ENCODE measurements at places on chromosomes 5 and 9.
A peak's percentile ranks its signal among the peaks of the same experiment; 100 is the strongest.

DNA sequence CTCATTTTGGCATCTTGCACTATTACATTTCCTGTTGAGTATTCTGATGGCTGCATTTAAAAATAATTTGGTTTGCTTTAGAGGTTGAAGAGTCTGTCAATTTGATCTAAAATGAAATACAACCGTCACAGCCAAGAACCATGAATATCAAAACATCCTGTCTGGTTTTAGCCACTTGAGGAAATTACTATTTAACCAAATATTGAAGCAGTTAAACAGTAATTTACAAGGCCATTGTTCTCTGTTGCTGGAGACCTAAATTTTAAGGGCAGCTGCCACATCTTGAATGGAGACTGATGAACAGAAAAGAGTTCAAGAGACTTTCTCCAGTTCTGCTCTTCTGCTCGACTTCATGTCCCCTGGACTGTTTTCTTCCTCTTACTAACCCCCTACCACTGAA is 549.4 kb downstream of the LRRC70 start:
- DNase-seq, result no peak

GRCh38 chr5:145499483-145499882 is 335.7 kb downstream of the PRELID2 start:
- no peak for DNase-seq

- no peak for DNase-seq
Measured at GRCh38 chr5:112616812-112617547, 120.7 kb upstream of the APC start.

GRCh38 chr9:125374443-125375309 is 113.0 kb downstream of the GAPVD1 start:
- DNase-seq, result peak; percentile 46

DNA sequence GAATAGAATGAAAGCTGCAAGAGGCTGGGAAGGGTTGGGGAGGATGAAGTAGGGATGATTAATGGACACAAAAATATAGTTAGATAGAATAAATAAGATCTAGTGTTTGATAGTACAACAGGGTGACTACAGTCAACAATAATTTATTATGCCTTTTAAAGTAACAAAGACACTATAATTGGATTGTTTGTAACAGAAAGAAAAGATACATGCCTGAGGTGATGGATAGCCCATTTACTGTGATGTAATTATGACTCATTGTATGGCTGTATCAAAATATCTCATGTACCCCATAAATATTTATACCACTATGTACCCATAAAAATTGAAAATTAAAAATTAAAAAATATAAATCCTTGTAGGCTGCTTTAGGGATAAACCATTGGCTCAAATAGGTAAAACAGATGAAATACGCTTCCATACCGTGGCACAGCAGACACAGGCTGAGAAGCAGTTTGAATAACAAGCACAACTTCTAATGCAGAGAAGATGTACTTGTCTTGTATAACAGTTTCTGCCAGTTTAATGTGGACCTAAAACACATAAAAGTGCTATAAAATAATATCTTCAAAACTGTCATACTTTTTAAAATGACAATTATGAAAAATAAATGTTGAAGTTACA is 34.9 kb downstream of the APBA1 start:
- DNase-seq, result no peak

- no peak for DNase-seq
Measured at GRCh38 chr9:130382636-130383349, 62.0 kb upstream of the ASS1 start.

DNA sequence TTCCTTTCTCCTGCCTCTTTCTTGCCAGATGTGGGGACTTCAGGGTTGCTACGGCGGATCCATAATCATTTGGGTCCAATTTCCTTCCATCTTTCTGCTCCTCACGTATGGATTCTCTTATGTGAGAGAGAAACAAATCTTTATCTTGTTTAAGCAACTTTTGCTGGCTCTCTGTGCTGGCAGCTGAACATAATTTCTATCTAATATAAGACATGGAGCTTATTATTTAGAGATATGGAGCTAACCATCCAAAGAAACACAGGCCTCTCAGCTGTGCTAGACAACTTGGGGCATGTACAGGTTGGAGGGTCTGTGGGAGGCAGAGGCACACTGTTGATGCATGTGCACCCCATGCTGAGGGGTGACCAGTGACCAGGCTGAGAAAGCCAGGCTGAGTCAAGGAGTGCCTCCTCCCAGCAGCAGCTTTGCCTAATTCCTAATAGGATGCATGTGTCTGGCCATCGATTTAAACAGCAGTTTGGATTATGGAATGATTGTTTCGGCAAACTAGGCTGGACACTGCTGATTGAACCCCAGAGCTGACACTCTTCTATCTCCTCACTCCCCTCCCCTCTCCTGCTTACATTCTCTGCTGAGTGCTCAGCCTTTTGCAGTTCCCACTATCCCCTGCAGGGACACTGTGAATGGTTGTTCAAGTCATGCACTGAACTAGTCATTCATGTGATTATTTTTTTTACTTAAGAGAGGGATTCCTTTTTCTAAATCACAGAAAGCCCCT is 195.8 kb downstream of the ERCC6L2 start:
- no peak for DNase-seq

- DNase-seq, result no peak
Measured at GRCh38 chr9:21782205-21782604, 20.2 kb upstream of the MTAP start.

- no peak for DNase-seq
Measured at GRCh38 chr9:124267271-124267807, 9.6 kb downstream of the NEK6 start.

DNA sequence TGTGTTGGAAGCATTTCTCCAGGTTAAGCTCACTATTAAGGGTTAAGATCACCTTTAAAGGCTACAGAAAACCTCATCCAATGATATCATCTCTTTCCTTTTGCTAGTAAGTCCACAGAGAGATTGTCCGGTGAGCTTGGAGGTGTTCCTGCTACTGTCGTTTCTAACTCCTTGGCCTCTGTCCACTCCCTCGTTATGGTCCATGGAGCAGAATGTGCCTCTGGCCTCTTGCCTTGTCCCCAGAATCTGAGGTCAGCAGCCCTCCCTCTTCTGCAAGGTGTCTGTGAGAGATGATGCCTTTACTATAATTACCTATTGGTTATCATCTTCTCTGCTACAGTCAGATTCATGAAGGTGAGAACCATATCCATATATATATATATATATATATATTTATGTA is 15.0 kb downstream of the ORM2 start:
- DNase-seq, result no peak

- no peak for DNase-seq
Measured at GRCh38 chr9:124198331-124198730, 59.4 kb upstream of the NEK6 start.

DNA sequence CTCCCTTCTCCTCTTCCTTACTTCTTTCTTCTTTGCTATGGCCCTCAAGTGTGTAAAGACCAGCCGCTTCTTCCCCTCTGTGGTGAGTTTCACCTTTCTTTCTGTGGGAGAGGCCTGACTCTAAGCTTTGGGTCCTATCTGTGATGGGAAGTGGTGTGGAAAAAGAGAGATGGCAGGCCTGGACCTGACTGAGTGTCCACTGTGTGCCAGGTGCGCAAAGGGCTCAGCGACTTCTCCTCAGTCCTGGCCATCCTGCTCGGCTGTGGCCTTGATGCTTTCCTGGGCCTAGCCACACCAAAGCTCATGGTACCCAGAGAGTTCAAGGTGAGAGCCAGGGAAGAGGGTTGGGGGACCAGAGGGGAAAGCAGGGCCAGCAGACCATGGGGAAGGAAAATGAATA is 5.9 kb downstream of the SLC4A9 start:
- no peak for DNase-seq

DNA sequence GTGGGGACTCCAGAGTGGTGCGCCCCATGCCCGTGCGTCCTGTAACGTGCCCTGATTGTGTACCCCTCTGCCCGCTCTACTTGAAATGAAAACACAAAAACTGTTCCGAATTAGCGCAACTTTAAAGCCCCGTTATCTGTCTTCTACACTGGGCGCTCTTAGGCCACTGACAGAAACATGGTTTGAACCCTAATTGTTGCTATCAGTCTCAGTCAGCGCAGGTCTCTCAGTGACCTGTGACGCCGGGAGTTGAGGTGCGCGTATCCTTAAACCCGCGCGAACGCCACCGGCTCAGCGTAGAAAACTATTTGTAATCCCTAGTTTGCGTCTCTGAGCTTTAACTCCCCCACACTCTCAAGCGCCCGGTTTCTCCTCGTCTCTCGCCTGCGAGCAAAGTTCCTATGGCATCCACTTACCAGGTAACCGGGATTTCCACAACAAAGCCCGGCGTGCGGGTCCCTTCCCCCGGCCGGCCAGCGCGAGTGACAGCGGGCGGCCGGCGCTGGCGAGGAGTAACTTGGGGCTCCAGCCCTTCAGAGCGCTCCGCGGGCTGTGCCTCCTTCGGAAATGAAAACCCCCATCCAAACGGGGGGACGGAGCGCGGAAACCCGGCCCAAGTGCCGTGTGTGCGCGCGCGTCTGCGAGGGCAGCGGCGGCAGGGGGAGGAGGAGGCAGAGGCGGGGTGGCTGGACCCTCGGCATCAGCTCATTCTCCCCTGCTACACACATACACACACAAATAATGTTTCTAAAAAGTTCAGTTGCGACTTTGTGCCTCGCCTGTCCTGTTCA is 668 bp downstream of the GLIS3 start:
- no peak for DNase-seq

DNA sequence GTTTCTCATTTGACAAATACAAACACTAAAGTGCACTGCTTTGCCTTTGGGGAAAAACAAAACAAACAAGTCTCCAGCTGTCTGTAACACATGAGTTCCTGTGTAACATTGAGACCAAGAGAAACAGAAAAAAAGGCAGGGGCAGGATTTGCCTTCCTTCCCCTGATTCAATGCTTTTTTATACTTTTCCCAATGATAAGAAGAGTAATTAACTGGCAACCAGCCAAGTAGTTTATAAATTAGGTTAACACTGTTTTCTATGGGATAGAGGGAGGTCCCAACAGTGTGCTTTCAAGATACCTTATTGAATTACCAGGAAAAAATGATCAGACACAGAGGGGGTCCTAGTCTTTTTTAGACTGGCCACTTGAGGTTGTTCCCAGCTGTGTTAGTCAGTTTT is 346.8 kb downstream of the TRIM36 start:
- DNase-seq, result no peak

DNA sequence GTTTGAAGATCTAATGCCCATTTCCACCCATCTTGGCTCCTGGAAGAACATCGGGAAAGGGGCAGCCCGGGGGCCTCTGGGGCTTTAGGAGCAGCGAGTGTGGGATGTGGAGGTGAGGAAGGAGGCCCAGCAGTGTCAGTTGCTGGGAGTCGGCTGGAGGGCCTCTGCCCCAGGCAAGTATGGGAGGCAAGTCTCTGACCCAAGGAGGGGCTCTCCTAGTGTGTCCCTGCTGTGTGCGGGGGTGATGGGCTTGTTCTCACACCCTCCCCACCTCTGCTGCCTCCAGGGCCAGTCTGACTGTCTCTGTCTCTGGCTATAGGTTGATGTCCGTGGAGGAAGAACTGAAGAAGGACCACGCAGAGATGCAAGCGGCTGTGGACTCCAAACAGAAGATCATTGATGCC is 129.7 kb downstream of the DAB2IP start:
- no peak for DNase-seq

GRCh38 chr5:164207646-164208045 is 702.2 kb downstream of the MAT2B start:
- no peak for DNase-seq

DNA sequence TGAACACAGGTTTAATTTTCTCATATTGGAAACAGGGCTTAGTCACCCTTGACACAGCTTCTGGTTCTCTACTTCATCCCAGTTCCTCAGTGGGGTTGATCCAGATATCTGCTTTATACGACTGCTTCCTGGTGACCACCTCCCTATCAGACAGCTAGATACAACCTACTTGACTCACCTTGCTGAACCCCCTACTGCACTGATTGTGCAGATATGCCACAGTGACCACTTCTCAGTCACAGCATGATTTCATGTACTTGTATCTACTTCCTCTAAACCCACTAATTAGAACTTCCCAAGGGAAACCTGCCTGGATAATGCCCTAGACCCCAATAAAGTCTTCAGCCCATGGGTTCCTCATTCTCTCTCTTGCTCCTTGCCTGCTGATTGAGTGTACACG is 18.4 kb upstream of the RFK start:
- no peak for DNase-seq

DNA sequence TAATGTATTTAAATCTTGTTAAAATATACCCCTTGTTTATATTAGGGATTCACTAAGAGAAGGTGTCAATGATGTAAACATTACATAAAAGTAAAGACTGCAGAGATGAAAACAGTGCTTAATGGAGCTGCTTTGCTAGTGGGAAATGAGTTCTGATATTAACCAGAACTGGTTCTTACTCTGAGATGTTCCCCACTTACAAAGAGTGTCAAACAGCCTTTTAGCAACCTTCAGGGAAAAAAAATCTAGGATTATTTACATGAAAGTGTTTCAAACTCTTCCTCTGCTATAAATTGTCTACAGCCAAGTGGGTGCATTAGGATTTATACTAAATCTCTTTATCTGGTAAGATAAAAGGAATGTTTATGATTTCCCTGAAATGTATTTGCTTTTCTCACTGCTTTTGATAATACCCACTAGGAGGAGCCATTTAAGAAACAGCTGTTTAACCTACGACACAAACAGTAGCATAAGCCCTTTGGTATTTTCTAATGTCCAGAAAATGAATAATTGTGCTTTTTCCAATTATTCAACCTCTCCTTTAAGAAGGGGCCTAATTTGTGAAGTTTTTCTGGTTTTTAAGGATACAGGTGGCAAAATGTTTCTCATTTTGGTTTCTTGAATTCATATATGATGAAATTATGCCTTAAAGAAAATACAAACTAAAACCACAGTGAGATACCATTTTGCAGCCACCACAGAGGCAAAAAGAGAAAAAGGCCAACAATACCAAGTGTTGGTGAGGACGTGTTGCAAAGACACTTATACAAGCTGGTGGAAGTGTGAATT is 186.3 kb downstream of the TLE4 start:
- DNase-seq, result no peak

GRCh38 chr9:34991607-34992375 is 2.2 kb downstream of the DNAJB5 start:
- no peak for DNase-seq

DNA sequence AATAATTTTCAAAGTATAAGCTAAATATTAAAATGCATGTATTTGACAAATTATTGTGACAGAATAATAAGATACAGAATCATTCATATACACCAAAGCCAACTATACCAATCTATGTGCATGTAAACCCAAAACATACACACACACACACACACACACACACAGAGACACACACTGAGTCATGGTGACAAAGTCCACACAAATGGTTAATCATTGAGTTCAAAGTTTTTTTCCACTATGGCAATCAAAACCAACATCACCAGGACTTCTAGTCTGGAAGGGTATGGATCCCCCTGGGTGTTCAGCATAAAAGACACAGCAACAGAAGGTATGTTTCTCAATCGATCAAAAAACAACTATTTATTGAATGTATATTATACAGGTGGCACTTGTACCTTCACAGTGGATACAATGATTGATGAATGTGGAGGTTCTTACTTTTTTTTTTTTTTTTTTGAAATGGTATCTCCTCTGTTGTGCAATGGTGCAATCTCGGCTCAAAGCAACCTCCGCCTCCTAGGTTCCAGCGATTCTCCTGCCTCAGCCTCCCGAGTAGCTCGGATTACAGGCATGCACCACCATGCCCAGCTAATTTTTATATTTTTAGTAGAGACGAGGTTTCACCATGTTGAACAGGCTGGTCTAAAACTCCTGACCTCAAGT is 137.0 kb downstream of the PDE4D start:
- DNase-seq, result no peak
